Spinal cord (tissue), 10 donors: ENCODE measurements at places on chromosomes 6 and 20. TPM values are rescaled to one million over a fixed set of nuclear protein-coding genes. Genes with fewer than 3 reads are reported as not detected.

GRCh38 chr6:112433457-112433856, 86.3 kb downstream of the RFPL4B start:
- DNase-seq = no peak

- DNase-seq = peak; percentile 69
Measured at GRCh38 chr20:60900618-60901017, 351.4 kb upstream of the CDH4 start.

GRCh38 chr6:13404228-13404891, 76.0 kb upstream of the TBC1D7 start:
- DNase-seq = no peak

DNA sequence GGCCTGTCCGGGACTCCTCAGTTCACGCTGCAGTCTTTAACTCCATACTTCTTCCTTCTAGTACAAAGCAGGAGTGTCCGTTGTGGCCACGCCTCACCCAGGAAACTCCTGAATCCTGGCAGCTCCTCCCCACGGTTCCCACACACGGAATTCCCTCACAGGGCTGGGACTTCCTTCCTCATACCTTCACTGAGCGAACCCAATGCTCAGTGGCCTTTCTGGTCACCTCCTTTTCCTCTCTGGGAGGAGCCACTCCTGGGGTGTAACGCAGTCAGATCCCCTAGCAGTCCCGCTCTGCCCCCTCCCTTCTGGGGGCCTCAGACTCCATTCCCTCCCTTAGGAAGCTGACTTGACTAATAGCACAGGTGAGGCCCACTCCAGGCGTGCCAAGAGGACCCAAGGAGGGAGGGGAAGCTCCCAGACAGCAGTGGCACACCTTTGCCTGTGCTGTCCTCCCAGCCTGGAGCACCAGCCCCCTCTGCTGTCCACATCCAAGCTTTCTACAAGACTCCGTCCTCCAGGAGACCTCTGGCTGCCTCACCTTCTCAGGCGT, at the start of gene SLC52A3:
Gene SLC52A3 (minus strand): TSS at position 75 of the 553 bp plus-strand sequence. CDS start 2,726 bp downstream, outside the sequence.
- DNase-seq = no peak

DNA sequence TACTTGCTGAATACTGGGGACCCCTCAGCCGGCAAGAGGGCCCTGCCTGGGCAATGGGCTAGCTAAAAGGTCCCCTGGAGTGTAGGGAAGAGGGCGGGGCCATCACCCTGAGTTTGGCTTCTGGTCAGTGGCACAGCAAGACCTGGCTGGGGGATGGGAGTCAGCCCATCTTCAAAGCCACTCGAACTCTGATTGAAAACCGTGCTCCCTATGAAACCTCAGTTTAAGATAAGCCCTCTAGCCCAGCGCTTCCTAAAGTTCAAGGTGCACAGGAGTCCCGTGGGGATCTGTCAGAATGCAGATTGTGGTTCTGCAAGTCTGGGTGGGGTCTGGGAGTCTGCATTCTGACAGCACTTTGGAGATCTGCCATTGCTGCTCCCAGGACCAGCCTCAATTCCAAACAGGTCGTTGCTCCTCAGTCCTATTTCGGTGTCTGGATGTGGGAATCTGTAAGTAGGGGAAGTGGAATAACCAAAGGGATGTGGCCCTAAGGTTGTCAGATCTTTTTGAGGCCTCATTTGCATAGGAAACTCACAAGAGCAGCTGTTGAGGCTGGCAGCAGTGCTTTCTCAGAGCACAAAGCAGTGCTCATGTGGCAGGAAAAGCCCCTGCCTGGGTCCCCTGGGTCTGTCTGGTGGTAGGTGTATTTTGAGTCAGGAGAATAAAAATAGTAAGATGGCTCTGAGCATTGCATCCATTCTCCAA, 85.3 kb upstream of the SCP2D1 start:
- no peak for DNase-seq

DNA sequence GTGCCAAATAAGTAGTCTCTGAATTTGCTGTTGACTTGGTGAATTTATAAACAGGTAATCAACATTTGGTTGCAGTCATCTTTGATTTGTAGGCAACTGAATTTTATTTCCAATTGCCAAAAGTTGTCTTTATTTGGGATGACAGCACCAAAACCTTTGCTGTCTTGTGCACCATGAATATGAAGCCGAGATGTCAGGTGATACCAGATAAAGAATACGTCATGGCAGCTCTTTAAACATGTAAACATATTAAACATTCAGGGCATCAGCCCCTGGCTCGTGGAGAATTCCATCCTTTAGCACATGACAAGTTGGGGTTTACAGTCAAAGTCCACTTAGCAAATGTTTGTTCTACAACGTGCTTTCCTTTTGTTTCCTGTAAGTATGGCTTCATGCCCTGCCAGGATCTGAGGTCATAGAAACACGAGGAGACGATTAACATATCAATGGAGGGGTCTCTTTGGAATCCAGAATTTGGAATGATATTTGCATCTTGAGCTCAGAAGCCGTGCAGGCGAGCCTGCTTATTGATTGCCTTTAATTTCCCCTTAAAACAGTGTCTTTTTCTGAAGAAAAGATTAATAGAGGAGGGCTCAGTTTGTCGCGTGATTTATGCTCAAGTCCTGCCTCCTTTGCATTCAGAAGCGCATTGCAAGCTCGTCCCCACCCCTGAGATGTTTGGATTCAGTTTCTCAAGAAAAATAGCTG, 170.2 kb upstream of the ZNF217 start:
- no peak for DNase-seq

Gene RCAN2
- 16.4 TPM for total RNA-seq

Gene NINL
- total RNA-seq = 30.1 TPM

Gene SLC4A11
- 0.20 TPM for total RNA-seq

DNA sequence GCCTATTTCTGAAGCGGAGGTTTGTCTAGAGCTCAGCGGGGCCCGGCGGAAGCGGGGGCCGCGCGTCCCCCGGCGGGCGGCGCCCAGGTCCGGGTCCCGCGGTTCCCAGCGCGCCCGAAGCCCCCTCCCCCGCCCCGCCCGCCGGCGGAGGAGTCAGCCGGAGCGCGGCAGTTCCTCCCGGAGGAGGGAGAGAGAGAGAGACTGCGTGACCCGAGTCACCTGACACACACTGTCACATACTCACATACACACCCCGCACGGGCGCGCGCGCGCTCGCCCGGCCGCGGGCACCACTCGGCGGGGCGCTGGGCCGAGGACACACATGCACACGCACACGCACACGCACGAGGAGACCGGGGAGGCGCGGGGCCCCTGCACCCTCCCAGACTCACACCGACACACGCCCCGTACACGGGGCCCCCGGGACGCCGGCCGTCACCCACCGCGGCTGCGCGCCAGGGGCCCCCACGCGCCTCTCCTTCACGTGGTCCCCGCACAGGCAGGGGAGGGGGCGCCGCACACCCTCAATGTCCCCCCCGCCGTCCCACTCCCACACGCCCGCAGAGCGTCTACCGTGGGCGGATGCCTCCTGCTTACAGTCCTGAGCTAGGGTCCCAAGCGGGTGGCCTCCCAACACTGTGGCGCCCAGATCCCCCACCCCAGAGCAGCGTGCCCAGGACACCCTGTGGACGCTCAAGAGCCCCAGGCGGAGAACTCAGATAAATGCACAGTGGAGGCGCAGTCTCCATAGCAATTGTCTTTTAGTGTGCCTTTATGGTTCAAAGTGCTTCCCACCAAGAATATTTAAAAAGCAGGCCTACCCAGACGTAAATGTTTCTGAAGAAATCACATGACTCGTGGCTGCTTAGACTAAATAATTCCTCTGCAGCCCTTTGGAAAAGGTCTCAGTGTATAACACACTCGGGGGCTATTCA, at the start of gene RRAGD:
Gene RRAGD (minus strand): TSS at position 203 of the 935 bp plus-strand sequence. CDS start 280 bp downstream, outside the sequence.
- DNase-seq = peak; percentile 78

Gene HLA-DMA
- 9.9 TPM for total RNA-seq

Gene CCN2
- total RNA-seq = 86.8 TPM

DNA sequence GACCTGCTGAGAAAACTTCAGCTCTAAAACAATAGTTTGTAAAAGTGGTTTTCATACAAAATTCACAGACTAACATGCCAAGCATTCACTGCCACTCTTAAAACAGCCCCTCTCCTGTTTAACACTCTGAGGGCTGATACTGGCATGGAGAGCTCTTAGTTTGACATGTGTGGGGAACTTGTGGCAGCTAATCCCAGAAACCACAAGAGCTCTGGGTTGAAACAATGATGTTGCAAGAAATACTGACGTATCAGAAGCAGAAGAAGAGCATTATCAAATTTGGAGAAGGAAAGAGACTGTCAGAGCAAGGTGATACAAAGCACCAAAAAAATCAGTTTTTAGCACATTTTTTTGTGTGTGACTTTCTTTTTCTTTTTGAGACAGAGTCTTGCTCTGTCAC, 5.1 kb downstream of the BEND3 start:
- no peak for DNase-seq

DNA sequence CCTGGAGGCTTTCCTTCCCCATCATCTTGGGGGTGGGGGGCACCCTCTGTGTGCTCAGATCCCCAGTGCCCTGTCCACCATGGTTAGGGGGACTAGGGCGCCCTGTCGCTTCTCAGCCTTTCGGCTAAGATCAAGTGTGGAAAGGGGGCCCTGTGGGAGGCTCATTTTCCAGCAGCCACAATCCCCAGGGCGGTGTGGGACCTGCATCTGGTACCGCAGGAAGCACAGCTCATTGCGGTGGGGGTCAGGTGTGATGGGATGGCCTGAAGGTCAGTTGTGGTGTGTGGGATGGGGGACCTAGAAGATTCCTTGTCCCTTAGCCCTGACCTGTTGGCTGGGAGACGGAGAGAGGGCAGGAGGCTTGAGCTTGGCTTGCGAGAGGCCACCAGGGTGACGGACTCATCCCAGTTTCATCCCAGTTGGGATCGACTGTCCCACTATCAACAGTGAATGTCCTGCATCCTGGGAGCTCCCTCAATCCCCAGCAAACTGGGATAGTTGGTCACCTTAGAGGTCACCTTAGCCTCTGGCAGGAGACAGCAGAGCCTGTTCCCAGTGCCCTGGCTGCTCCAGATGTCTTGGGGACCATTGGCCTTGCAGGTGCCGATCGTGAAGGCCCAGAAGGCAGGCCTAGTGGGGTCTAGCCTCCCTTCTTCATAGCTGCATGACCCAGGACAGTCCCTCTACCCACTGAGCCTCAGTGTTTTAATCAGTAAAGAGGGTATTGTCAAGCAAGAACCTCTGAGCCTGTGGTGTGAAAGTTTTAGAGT, 64.5 kb upstream of the PMEPA1 start:
- DNase-seq = no peak

Gene CLPSL1
- not detected for total RNA-seq

Gene PAX1
- 0.20 TPM for total RNA-seq

- no peak for DNase-seq
Measured at GRCh38 chr20:51005214-51005613, 17.7 kb downstream of the KCNG1 start.

DNA sequence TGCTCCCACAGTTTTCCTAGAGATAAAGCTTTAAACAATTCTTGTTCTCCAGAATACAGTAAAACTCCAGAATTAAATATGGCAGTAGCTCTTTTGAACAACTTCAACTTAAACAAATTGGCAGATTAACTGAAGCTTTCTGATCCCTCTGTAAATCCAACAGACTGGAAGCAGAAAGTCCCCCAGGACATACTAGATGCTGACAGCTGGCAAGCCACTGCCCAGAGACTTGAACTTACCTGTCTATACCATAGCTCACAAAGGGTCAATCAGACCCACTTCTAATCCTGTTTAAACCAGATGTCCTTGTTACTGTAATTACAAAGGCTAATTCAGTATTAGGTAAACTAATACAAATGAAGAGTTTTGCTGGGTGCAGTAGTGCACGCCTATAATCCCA, 12.3 kb downstream of the GPLD1 start:
- no peak for DNase-seq

DNA sequence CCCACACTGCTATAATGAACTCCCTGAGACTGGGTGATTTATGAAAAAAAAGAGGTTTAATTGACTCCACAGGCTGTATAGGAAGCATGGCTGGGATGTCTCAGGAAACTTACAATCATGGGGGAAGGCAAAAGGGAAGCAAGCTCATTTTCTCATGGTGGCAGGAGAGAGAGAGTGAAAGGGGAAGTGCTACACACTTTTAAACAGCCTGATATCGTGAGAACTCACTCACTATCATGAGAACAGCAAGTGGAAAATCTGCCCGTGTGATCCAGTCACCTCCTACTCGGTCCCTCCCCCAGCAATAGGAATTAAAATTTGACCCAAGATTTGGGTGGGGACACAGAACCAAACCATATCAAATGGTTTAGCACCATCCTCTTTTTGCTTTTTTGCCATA, 116.6 kb upstream of the CEP162 start:
- no peak for DNase-seq
